Stimulated activated CD4-positive, alpha-beta T cell treated with anti-CD3 and anti-CD28 coated beads, Interleukin-2, amount 100 ng/mL, for 4 hours (primary cell): ENCODE measurements at places on chromosomes 11 and 22.

GRCh38 chr11:73579641-73580434, 18.1 kb downstream of the FAM168A start:
- DNase-seq = no peak

DNA sequence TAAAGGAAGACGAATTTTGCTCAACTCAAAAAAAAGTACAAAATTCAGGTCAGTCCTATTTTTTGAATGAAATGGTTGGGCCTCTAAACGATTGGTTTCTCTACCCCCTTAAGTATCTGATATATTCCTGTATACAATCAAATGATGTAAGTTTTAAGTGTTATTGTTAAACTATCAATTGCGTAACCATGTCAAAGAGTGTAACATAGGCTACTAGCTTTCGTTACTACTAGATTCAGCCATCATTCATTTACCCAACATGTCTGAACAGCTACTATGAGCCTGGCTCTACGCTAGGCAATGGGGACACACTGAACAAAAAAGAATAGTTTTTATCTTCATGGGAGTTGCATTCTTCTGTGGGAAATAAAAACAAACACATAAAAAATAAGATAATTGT, 3.3 kb downstream of the RAB6A start:
- no peak for DNase-seq

DNA sequence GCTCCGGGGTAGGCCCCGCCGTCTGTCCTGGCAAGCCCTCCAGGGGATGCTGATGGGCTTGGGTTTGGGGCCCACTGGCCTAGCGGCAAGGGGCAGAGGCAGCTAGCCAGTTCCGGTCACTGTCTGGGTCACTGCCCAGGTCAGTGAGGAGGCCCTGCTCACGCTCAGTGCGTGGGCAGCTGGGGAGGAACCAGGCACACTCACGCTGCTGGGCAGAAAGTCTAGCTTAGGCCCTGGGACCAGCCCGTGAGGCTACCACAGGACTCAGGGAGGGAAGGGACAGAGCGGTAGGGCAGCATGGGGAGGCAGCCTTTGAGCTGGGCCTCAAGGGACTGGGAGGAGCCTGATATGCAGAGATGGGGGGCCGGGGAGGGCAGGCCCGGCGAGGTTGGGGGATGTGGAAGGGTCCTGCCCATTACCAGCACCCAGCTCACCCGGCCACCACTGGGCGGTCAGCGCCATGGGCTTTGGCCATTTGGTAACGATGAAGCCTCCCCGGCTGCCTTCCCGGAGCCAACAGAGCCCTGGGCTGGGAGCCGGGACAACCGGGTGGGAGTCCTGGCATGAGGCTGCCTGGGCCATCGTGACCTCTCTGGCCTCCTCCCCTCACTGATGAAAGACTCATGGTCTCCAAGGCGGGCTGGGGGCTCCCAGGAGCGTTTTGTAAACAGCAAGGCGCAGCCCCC, 14.2 kb downstream of the SHISAL1 start:
- no peak for DNase-seq

DNA sequence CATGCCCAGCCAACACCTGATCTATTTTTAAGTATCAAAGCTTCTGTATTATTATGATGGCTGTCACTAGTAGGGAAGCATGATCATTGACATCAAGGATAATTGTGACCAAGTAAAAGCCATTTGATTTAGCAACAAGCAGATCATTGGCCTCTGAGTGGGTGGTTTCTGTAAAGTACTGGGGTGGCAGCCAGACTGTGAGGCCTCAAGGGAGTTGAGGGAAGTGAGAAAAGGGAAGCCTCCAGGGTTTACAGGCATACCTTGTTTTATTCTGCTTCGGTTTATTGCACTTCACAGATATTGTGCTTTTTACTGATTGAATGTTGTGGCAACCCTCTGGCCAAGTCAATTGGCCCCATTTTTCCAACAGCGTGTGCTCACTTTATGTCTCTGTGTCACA, 60.1 kb downstream of the PRR5L start:
- DNase-seq = no peak

DNA sequence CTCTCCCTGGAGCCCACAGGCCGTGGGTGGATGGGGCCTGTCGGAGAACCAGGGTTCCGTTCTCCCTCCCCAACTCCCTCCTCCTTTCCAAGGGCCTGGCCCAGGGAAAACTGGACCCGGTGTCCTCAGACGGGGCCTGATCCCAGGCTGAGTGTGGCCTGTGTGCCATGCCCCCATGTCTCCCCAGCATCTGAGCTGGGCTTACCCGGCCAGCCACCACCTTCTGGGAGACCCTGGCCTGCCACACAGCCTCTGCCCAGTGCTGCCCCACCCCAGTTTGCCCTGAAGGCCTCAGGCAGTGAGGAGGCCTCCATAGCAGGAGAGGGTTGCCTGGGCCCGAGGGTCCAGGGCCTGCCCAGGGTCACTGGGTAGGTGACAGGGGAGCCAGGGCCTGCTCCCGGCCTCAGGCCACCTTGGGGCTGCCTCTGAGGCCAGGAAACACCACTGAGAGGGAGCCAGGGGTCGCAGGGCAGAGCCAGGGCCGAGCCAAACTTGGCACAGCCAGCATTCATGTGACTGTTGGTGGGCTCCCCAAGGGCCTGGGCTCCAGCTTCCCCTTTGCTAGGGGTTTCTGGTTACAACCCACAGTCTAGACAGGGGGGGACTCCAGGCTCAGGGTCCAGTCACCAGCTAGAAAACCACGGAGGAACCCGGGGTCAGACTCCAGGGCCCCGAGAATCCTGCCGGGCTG, 590 bp upstream of the IFITM10 start:
- DNase-seq = no peak

DNA sequence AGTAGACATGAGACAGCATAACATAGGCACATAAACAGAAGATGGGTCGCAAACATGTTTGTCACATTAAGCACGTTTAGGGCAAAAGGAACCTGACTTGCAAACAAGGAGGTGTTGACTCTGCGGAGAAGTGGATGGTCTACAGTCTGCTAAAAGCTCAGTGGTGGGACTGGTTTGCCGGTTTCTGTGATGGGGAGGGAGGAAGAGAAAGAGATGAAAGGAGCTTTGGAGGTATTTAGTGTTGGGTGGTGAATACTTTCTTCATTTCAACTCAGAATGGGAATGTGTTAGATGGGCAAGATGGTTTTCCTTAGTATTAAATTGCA, 191.4 kb upstream of the SORL1-AS1 start:
- no peak for DNase-seq

GRCh38 chr11:33533386-33534052, 167.1 kb downstream of the C11orf91 start:
- no peak for DNase-seq
